ENCODE measurements at places on chromosomes 2 and 18.

- ATAC-seq = no peak
These were observed 122.7 kb upstream of the GCFC2 start for GRCh38 chr2:75833386-75833785.

DNA sequence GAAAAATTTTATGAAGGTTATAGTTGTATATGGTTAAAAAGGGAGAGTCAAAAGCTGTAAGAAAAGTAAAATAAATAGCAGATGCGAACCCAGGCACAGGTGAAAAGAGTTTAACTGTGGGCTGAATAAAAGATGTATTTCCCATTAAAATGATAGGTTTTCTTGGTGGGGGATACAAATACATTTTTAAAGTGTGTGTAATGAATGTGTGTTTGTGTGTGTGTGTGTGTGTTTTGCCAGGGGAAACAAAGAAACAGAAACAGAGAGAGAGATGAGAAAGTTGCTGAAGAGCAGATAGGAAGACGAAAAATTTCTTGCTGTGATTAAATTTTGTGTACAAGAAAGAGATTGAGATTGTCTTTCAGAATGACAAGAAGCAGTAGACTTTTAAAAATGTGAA is 12.1 kb downstream of the TFPI start:
- no peak for ATAC-seq

GRCh38 chr2:84830095-84830494 is 50.8 kb downstream of the TRABD2A start:
- no peak for ATAC-seq

- ATAC-seq = peak; percentile 38
These were observed 1.2 kb downstream of the CFLAR start for GRCh38 chr2:201116959-201117734.

DNA sequence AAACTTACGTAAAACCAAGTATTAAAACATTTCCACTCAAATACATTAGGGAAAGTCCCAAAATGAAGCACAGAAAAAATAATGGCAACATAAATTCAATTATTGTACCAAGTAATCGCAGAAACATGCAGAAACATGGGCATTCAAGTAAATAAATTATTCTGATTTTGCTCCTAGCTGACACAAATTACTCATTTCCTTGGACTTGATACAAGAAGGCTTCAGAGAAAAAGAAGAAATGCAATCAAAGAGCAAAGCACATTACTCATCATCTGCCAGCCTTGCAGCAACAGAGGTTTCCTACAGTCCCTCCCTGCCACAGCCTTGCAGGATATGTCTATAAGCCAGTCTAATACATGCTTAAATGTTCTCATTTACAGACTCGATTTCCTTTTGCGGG is 439.8 kb upstream of the LYPD1 start:
- ATAC-seq = no peak

DNA sequence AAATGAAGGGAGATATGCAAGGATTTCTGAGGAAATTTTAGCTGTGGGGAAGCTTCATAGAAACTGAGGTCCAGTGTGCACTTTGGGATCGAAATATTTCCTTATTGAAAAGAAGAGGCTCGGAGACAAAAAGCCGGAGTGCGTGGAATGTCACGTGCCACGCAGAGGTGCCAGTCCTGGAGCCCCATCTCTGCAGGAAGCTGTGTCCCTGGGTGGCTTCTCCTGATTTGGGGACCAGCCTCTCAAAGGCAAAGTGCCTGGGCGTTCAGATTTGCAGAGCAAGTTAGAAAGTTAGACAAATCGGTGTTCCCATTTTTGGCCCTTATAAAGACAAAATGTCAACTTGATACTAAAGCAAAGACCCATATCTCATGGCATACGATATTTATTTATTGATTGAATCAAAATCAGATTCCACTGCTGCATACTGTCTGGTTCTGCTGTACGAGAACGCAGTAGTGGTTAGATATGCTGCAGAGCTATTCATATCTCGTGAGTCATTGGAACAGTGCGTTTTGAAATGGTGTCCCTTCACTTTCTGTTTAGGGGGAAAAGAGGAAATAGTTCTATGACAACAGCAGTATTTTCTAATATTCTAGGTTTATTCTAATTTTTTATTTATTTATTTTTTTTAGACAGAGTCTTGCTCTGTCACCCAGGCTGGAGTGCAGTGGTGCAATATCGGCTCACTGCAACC is 9.1 kb upstream of the ATG16L1 start:
- ATAC-seq = peak; percentile 75

DNA sequence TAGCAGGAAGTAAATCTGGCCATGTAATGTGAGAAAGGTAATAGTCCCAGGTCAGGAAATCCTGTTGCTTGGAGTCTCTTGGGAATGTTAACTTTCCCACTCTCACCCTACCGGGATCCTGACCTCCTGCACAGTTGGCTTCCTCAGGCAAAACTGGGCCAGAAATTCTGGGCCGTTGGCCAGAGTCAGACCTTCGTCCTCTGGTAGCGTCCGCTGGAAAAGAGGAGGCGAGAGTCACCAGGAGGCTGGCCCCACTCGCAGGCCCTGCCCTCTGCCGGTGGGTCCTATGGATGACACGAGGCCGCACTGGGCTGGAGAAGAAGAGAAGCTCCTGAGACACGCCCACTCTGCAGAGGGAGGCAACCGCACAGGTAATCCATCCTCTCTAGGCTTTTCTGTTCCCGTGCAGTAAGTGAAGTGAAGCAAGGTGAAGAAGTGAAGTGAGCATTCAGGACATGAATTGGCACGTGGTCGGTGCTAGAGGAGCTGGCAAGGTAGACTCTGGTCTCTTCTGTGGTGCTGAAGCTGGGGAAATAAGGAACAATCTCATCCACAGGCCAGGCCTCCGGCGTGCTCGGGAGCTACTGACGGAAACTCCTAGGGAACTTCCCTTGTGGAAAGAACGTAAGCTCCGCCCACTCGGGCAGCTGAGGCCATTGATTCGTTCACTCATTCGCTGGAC is 182.7 kb upstream of the GLI2 start:
- no peak for ATAC-seq

DNA sequence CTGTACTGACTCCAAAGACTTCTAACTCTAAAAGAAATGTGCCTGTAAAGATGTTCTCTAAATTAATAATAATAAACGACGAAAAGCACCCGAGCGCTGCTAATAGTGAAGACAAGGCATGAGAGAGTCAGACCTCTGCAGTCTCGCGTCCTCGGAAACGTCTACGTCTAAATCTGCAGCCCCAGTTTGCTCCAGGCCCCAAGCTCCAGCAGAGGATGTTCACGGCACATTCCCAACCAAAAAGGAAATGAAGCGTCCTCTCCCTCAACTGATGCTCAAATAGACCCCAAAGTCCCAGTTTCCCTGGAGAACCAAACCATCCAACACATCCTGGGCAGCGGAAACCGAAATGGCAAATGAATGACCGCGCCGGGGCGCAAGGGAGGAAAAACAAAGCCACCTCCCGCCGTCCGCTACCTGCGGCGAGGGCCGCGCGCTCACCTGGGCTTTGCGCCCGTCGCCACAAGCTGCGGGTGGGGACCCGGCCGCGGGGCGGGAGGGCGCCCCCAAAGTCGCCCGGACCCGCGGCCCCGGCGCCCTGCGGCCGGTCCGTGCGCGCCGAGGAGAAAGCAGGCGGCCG is 47.1 kb upstream of the CCDC150 start:
- ATAC-seq = no peak

DNA sequence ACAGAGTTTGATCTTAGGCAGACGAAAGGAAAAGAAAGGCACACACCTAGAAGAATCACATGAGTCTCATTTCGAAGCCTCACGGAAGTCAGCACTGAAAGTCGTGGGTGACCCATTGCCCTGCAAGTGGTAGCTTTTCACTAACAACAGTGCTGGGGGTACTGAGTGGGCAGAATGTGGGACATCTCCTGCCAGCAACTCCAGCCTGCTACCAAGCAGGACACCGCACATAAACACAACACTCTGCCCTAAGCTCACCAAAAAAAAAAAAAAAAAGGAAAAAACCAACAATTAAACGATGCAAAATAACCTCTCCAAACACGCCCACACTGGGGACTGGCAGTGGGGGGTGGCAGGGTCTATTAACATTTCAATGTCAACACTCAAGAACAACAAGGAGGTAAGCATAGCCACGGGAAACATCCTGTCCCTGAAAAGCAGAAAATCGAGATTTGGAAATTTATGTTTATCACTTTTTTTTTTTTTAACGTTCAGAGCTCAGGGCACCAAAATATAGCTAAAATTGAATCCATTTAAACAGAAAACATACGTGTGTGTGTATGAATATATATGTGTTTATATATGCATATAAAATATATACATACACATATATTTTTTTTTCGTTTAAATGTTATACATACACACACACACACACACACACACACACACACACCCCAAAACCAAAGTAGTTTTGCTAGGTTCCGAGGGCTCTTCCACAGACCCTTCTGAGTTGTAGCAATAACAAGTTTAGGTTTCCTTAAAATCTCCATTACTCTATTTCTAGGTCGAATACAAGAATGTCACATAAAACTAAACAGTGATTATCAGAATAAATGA is 2.2 kb downstream of the INO80D start:
- no peak for ATAC-seq

DNA sequence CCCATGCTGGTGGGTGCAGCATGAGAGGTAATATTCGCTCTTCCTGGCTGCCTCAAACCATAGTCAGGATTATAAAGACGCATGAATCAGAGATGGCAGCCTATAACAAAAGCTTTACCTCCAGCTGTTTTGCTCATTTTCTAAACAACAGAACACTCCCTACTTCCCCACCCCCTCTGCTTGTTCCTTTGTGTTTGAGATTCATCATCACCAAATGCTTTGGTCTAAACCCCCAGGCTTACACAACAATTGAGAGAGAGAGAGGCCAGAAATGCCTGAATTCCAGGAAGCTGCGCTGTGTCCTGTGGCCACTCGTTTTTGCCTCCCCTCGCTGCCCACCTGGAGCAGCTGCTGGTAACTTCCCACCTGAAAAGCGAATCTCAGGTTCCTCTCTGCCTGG is 78.8 kb upstream of the CAPN13 start:
- ATAC-seq = no peak

DNA sequence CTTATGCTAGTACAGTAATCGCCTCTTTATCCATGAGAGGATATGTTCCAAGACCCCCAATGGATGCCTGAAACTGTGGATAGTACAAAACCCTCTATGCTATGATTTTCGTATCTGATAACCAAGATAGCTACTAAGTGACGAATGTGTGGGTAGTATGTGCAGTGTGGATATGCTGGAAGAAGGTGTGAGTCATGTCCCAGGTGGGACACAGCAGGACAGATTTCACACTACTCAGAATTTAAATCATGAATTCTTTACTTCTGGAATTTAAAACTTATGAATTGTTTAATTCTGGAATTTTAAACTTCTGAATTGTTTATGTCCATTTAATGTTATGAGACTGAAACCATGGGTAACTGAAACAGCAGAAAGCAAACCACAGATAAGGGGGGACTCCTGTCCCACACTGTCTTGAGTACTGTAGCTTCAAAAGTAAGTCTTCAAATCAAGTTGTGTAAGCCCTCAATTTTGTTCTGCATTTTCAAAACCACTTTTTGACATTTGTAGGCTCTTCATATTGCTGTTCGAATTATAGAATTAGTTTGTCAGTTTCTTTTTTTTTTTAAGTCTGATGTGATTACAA is 116.0 kb downstream of the LTBP1 start:
- ATAC-seq = no peak

DNA sequence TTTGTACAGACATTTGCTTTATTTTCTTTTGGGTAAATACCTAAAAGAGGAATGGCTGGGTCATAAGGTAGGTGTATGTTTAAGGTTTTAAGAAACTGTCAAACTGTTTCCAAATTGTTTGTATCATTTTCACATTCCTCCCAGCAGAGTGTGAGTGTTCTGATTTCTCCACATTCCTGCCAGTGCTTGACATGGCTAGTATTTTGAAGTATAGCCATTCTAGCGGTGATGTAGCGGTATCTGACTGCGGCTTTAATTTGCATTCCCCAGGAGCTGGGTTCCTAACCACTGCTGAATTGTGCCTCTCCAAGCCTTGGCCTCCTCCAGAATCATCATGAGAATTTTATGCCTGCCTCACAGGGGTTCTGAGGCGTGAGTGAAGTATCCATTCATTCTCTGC is 61.8 kb upstream of the ARL4C start:
- no peak for ATAC-seq

- no peak for ATAC-seq
These were observed 1.5 kb downstream of the ATP6V1B1 start for GRCh38 chr2:70936979-70937811.

GRCh38 chr2:170517538-170517937 is 197.6 kb upstream of the SP5 start:
- no peak for ATAC-seq

GRCh38 chr2:175838979-175839378 is 163.1 kb downstream of the LNPK start:
- no peak for ATAC-seq

DNA sequence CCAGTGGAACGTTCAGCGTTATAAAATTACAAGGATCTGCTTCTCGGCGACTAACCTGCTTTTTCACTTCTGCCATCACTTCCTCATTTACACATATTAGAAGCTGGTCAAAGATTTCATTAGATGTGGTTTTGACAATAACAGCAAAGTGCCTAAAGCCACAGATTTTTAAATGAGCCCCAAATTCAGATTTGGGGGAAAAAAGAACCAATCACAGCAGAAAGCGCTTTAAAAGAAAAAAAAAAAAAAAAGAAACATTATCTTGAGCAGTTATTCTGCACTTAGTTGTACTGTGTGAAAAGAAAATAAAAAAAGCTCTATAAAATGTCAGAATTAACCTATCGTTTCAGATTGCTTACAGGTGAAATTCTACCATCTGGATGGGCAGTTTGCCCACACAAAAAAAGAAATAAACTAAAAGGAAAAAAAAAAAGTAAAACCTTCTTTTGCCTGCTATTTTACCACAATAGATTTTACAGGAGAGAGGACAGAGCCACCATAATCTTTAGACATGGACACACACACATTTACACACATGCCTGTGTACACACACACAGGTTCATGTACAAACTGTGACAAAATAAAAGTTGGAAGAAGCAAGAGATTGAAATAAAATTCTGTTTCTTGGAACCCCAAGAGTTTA is 167.2 kb downstream of the TCF4 start:
- peak; percentile 72 for ATAC-seq

DNA sequence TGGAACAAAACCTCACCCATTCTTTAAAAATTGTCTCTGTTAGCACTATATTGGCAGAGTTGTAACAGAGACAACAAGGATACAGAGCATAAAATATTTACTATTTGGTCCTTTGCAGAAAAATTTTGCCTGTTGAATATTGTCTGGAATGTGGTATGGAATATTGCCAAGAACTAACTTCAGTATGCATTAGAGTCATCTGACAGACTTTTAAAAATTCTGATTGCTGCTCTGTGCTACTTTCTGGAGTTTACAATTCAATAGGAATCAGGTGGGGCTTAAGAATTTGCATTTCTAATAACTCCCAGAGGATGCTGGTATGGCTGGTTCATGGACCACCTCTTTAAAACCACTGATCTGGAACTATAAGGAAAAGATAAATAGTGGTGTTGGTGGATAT is 32.8 kb upstream of the NYAP2 start:
- ATAC-seq = no peak

GRCh38 chr2:6977113-6977741 is 60.0 kb downstream of the RNF144A start:
- ATAC-seq = no peak

DNA sequence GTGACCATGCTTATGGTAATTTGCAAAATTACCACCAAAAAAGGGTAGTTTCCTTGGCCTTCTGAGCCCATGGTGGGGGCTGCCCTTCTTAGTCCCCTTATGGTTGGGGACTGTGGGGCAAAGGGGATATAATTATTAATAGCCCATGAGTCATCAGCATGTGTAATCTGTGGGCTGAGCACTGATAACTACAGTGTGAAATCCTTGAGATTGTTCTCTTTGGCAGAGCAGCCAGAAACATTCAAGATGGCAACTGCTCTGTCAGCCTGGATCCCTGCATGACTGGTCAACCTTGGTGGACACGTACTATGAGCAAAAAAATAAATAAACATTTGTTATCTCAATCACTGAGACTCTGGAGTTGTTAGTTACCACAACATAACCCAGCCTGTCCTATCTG is 61.3 kb downstream of the MGAT4A start:
- no peak for ATAC-seq
